ENCODE measurements at places on chromosomes 1 and 21.

GRCh38 chr1:27831568-27832410, 1.2 kb downstream of the PPP1R8 start:
- no peak for DNase-seq

GRCh38 chr21:41321908-41322495, 5.4 kb downstream of the FAM3B start:
- DNase-seq, result no peak

GRCh38 chr1:20275319-20275925, 15.3 kb upstream of the VWA5B1 start:
- DNase-seq, result no peak

DNA sequence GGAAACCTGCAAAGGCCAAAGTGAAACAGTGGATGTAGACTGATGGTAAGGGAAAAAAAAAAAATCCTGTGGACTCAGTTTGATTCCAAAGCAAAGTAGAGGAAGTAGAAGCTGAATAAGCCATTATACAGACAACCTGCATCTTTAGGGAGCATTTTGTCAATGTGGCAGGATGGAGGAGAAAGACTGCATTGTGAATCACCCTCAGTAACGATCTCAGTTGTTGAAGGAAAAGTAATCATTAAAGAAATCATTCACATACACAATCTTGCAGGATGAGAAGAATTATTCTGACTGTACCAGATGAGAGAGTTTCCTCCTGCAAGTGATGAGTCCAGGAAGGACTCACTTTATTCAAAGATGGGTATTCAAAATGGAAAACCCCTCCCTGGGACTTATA, 45.1 kb upstream of the TRIM67 start:
- no peak for DNase-seq

DNA sequence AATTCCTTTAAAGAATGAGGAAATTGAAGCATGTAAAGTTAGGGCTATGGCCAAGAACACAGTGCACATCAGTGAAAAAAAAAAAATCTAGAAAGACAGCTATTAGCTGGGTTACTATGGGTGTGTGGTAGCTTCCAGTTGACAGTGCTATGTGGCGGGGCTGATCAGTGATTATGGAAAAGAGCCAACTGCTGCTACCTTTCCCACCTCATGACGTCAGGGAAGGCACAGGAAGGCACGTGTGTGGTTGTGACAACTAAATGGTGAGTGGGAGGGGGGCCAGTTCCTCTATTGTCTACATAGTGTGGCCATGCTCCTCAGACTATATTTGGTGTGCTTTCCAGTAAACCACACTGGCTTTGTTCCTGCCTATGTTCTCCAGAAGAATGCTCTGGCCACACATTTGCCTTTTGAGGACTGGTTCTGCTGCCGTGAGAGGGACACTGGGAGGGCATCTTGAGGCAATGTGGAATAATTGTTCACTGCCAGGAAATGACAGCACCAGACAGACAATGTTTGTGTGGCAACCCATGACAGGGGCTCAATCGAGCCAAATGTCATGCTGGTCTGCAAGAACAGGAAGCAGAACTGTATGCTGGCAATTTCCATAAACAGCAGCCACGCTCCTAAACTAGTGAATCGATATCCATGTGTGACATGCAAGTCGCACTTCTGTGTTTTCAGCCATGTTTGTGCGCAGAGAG, 3.0 kb upstream of the SDE2 start:
- peak; percentile 85 for DNase-seq

Measured in CMK (cell line).